Activated CD4-positive, alpha-beta memory T cell treated with anti-CD3 and anti-CD28 coated beads, Interleukin-2, amount 10 ng/mL, durations not matched to agents 7 days and 5 days (primary cell): ENCODE measurements at places on chromosomes 1 and 21. TPM values are rescaled to one million over a fixed set of nuclear protein-coding genes. Genes with fewer than 3 reads are reported as not detected.
A peak's percentile ranks its signal among the peaks of the same experiment; 100 is the strongest.

CD101 gene
- total RNA-seq: 2.9 TPM

KIF21B gene
- total RNA-seq: 175 TPM

ZNF683 gene
- total RNA-seq: not detected

FLAD1 gene
- total RNA-seq: 34.7 TPM

- H3K4me1 ChIP-seq: no peaks in the 10 kb centered on the region
- no peak for DNase-seq
- no peak overlapping the region for H3K4me3 ChIP-seq
These were observed 49.6 kb downstream of the INTS7 start for GRCh38 chr1:211985556-211986264.

- H3K36me3 ChIP-seq: no peaks in the 10 kb centered on the region
- no peaks in the 10 kb centered on the region for H3K4me1 ChIP-seq
- H3K27me3 ChIP-seq: peaks cover 25% of the 10 kb centered on the region
- no peak within 1 kb of the TSS for H3K4me3 ChIP-seq
- no peak within 1 kb of the TSS for H3K27ac ChIP-seq
These were observed at the start of gene KCNA10 for GRCh38 chr1:110519125-110519810. TSS of gene KCNA10 (minus strand) at chr1:110519175. CDS start at chr1:110518787, 388 bp downstream.

- peak; percentile 93 for DNase-seq
- H3K27ac ChIP-seq: peak within 1 kb of the TSS; percentile 74
- peaks cover 20% of the 10 kb centered on the region for H3K4me1 ChIP-seq
- peaks cover 16% of the 10 kb centered on the region for H3K27me3 ChIP-seq
- H3K36me3 ChIP-seq: peaks cover 16% of the 10 kb centered on the region
These were observed at the start of gene ALG6 for GRCh38 chr1:63367215-63368103. TSS of gene ALG6 (plus strand) at chr1:63367627. CDS start at chr1:63370978, 3,351 bp downstream.

GRCh38 chr1:205810448-205811157 is 2.4 kb downstream of the SLC41A1 start:
- DNase-seq: no peak
- H3K27me3 ChIP-seq: peaks cover 13% of the 10 kb centered on the region
- peaks cover 63% of the 10 kb centered on the region for H3K4me1 ChIP-seq
- no peak overlapping the region for H3K4me3 ChIP-seq
- H3K27ac ChIP-seq: no peak overlapping the region
- peaks cover 30% of the 10 kb centered on the region for H3K36me3 ChIP-seq

GRCh38 chr1:10721381-10722321 is 74.8 kb downstream of the CASZ1 start:
- no peaks in the 10 kb centered on the region for H3K36me3 ChIP-seq
- no peak overlapping the region for H3K4me3 ChIP-seq
- DNase-seq: no peak
- no peak overlapping the region for H3K27ac ChIP-seq

- DNase-seq: no peak
- H3K4me3 ChIP-seq: no peak overlapping the region
- H3K4me1 ChIP-seq: no peaks in the 10 kb centered on the region
- H3K27ac ChIP-seq: no peak overlapping the region
- H3K36me3 ChIP-seq: no peaks in the 10 kb centered on the region
- H3K27me3 ChIP-seq: peaks cover 4% of the 10 kb centered on the region
These were observed 107.7 kb upstream of the TMPRSS2 start for GRCh38 chr21:41615613-41616012.
